ENCODE measurements at places on chromosomes 1 and 21.

GRCh38 chr1:179228783-179229213 lies 679 bp downstream of the ABL2 start:
- DNase-seq, result no peak

GRCh38 chr1:44390277-44390676 lies 14.8 kb upstream of the RNF220 start:
- no peak for DNase-seq

DNA sequence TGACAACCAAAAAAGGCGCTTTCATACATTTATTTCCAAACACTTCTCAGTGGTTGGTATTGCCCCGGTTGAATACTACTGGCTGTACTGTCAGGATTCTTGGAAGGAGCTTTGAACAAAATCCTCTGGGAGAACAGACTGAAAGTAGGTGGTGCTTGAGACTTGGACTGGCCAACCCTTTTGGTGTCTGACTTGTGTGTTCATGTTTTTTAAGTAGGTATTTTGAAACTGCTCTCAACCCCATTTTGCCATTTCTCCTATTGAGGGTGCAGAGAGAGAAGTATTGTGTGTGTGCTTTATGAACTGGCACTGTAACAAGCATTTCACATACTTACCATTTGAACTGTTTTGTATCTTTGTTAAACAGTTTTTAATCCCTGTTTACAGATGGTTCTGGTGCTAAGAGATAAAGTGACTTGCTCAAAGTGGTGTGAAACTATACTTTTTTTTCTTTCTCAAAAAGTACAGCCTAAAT lies 21.2 kb downstream of the ARID1A start:
- DNase-seq, result no peak

DNA sequence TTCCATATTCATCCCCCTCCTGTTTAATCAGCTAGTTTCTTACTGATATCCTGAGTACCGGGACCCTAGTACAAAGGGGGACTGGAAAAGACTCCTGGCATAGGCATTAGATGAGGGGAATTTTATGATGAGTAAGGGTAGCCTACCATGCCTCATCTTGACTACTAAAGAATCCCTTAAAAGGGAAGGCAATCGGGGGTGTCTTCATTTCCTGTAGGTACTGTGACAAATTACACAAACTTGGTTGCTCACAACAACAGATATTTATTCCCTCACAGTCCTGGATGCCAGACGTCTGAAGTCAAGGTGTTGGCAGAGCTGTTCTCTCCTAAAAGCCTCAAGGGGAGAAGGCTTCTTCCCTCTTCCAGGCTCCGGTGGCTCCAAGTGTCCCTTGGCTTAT lies 28.9 kb upstream of the RUNX1 start:
- no peak for DNase-seq

GRCh38 chr1:66154394-66154793 lies 361.7 kb downstream of the PDE4B start:
- DNase-seq, result no peak

- DNase-seq, result no peak
Measured at GRCh38 chr1:170198090-170198489, 52.3 kb downstream of the NTMT2 start.

DNA sequence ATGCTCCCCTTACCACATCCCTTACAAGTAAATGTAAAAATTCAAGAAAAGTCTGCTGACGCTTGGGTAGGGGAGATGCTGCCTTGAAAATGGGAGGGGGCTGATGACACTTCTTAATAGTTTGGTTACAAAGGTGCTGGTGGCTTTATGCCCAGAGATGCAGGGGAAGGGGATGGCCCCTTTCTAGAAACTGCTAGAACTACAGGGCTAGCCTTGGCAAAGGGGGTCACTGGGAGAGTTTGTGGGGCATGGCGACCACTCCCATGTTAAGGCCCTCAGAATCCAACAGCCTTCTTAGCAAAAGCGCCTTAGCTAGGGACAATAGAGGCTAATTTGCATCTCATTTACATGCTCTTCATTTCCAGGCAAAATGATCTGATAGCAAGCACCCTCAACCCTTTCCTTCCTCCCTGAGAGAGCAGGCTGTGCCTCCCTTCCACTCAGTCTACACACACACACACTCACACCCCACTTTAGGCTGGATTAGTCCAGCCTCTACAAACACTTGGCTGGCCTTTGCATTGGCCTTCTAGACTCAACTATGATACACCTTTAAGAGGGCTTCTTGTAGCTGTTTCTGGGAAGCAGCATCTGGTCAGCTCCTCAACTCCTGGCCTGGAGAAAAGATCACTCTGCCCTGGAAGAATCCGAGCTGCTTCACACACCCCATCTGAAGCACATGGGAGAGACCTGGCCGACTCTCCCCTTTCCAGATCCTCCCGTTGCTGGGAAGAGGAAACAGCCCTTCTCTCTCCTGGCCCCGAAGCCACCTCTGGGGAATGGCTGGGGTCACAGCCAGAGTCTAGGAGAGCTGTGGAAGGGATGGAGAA lies 1.7 kb downstream of the SEMA6C start:
- no peak for DNase-seq

DNA sequence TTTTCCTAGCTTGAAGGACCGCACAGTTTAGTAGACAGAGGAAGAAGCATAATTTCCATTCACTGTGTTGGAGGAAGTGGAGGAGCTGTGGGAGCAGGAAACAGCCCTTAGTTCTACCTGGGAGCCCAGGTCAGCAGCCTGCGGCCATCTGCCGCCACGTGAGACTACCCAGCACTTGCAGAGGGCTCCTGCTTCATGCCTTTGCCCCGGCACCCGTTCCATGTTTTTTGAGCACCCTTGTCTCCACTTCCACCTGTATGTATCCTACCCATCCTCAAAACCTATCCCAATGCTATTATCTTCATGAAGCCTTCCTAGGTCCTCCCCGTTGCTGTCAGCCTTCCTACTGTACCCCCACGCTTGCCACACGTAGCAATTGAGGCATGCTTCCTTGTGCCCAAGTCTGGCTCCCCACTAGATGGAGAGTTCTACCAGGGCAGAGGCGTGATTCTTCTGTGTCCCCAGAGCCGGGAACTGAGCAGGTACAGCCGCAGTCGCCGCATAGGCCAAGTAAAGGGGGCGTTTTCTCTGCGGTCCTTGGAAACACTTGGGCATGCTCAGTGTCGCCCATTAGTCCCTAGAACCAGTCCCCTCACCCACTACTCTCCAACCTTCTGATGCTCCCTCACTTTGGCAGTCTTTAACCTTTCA lies 1.9 kb downstream of the SLC6A9 start:
- DNase-seq, result no peak

- DNase-seq, result no peak
Measured at GRCh38 chr1:169484101-169484500, 1.6 kb downstream of the SLC19A2 start.

DNA sequence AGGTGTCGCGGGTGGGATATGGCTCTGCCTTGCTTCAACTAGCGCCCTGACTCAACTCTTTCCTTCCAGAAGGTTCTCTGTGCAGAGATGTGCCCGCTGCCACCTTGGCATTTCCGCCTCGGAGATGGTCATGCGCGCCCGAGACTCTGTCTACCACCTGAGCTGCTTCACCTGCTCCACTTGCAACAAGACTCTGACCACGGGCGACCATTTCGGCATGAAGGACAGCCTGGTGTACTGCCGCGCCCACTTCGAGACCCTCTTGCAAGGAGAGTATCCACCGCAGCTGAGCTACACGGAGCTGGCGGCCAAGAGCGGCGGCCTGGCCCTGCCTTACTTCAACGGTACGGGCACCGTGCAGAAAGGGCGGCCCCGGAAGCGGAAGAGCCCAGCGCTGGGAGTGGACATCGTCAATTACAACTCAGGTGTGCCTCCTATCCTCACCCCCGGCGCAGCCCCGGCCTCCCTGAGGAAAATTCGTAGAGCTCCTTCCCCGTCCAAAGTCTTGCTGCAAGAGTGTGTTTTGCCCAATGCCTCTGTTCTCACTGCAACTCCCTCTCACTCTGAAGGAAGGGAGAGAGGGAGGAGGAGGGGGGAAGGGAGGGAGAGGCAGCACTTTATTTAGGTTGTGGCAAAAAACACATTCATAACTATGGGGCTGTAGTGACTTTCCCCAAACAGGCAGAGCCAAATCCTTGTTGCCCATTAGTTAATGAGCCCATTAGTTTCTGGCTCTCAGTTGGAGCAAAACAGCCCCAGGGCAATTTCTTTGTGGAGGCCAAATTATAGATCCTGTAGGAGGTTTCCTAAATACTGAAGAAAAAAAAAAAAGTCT lies 4.3 kb downstream of the LHX9 start:
- DNase-seq, result no peak

GRCh38 chr1:158248118-158248517 lies 6.1 kb upstream of the CD1A start:
- no peak for DNase-seq

GRCh38 chr1:203052601-203053000 lies 26.3 kb downstream of the PPFIA4 start:
- no peak for DNase-seq

- no peak for DNase-seq
Measured at GRCh38 chr1:25832336-25833037, 12.7 kb downstream of the MTFR1L start.

GRCh38 chr1:226400519-226401354 lies 7.2 kb downstream of the PARP1 start:
- DNase-seq, result no peak

- no peak for DNase-seq
Measured at GRCh38 chr1:108130794-108131193, 69.3 kb downstream of the SLC25A24 start.

DNA sequence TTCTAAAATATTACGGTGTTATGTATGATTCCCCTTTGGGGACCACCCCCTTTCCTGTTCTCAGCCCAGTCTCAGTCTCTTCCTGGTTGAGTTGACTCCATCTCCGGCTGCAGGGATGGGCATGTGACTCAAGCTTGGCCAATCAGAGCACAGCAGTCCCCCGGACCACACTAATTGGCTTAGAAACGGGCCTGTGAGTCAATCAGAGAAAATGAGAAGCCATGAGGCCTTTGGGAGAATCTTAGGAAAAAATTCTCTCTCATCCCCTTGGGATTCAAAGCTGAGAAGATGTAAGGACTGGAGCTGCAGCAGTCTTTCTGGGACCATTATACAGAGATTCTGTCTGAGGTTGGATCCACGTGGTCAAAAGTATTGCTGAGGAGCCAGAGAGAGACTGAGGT lies 10.7 kb upstream of the FHAD1 start:
- no peak for DNase-seq

DNA sequence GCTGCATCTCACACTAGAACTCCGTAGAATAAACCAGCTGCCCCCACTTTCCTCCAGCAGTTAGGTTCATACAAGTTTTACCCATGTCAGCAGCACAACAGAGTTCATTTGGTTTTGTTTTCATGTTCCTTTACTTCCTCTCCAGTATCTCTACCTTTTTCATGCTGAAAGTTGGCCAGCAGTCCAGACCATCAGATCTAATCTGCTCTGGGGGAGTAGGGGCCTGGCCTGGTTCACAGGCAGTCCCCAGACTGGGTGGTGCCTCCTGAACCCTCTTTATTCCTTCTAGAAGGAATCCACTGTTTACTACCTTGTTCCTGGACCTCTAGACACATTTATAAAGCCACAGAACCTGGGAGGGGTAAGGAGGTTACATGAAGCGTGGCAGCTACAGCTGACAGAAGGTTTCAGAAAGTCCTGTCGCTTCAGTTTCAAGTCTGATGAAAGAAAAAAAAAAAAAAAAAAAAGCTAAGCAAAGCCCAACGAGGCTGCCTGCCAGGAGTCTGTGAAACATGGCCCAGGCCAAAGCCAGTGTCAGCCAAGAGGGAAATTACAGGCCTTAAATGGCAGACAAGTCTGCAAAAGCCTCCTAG lies 184.6 kb upstream of the JUN start:
- DNase-seq, result no peak

Measured in cortex of kidney (tissue), 1 donor.